Lung (tissue), 17 donors: ENCODE measurements at places on chromosomes 12 and 14. TPM values are rescaled to one million over a fixed set of nuclear protein-coding genes. Genes with fewer than 3 reads are reported as not detected.

ATF7 gene
- 43.3 TPM for total RNA-seq

DNA sequence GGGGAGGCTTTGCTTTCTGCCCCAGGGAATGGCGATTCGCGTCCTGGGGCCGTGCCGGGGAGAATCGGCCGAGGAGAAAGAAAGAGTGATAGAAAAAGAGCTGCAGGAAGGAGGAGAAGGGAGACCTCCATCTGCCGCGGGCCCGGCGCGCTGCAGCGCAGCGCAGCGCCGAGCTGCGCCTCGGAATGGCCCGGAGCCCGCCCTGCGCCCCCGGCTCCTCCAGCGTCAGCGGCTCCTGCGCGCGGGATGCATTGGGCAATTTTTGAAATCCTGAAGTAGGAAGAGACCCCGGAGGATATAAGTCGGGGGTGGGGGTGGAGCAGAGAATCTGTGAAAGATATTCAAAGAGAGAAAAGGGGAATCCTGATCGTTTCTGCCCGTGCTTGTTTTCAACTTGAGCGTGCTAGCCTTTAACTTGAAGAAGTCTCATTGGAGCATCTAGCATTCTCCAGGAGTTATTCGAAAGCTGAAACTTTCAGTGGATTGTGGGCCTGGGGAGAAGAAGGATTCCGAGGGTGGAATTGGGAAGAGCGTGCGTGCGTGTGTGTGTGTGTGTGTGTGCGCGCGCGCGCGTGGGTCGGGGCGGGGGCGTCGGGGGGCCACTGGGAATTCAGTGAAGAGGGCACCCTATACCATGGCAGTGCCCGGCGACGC, 441 bp downstream of the PDE3A start:
- H3K36me3 ChIP-seq = no peaks in the 10 kb centered on the region
- H3K27me3 ChIP-seq = peaks cover 27% of the 10 kb centered on the region
- H3K4me1 ChIP-seq = no peaks in the 10 kb centered on the region
- peak overlapping the region; percentile 72 for H3K4me3 ChIP-seq
- peak; percentile 81 for DNase-seq

DNA sequence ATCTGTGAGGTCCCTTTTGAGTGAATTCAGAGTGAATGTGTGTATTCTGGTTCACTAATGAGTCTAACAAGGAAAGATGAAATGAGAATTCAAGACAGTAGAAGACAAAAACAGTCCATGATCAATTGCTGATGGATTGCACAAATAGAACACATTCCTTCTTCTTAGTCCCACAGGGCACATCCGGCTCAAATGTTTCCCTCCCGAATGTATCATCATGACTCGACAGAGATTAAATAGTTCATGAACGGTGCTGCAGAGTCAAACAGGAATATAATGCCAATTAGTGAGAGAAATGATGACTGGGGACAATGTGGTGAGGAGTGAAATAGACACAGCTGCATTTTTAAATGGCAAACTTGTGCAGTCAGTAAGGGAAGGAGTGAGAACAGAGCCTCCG, 11.5 kb upstream of the SFSWAP start:
- H3K36me3 ChIP-seq = no peaks in the 10 kb centered on the region
- peaks cover 6% of the 10 kb centered on the region for H3K27me3 ChIP-seq
- no peak overlapping the region for H3K27ac ChIP-seq

DNA sequence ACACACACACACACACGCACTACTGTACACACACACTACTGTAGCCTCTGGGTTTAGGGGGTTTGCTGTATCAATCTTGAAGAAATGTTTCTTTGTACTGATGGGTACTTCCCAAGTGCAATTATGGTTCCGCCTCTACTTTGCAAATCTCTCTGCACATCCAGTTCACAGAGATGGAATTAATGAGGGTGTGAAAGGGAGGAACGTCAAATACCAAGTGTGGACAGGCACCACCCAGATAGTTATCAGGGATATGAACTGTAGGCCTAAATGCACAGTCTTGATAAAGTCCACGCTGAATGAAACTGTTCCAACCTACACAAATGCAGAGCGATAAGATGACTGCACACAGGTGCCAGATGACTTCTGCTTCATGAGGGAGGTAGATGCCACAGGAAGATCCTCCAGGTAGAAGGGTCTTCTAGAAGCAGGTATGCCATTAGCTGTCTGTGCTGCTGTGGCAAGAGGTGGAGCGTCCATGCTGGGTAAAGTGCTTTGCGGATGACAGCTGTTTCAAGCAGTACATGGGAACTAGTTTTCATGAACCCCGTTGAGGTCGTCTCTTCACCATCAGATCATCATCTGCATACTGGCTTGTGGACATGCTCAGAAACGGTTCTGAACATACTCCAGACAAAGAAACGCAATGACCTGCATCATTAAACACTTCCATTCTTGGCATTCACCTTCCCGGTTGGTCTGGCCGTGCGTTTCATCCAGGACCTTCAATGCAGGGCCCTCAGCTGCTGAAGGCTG, 314.3 kb upstream of the RTL1 start:
- H3K27ac ChIP-seq = no peak overlapping the region
- H3K27me3 ChIP-seq = no peaks in the 10 kb centered on the region
- H3K4me1 ChIP-seq = no peaks in the 10 kb centered on the region
- no peak overlapping the region for H3K4me3 ChIP-seq
- DNase-seq = no peak

DNA sequence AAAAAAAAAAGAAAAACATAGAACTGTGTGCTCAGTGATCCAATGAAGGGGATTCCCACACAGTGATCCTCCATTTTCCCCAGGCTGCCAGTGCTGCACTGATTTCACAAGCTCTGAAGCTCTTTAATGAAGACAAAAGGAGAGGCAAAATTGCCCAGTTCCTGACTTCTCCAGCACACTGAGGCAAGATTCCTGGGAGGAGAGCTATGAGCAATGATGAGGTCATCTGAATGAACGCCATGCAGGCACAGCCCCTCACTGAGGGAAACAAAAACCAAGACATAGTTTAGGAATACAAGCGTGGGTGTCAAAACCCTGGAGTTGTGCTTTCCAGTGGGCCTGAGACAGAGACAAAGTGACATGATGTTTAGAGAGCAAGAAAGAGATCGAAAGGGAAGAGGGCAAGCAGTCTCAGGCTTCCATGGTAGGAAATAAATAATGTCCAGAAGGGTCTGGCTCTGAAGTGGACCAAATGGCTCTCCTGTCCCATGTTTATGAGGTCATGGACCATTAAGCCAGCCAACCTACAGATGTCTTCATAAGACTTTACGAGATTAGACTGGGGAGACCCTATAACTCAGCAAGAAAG, 40.9 kb upstream of the SMUG1 start:
- no peaks in the 10 kb centered on the region for H3K27me3 ChIP-seq
- H3K27ac ChIP-seq = no peak overlapping the region
- peaks cover 6% of the 10 kb centered on the region for H3K36me3 ChIP-seq
- H3K4me3 ChIP-seq = no peak overlapping the region

DNA sequence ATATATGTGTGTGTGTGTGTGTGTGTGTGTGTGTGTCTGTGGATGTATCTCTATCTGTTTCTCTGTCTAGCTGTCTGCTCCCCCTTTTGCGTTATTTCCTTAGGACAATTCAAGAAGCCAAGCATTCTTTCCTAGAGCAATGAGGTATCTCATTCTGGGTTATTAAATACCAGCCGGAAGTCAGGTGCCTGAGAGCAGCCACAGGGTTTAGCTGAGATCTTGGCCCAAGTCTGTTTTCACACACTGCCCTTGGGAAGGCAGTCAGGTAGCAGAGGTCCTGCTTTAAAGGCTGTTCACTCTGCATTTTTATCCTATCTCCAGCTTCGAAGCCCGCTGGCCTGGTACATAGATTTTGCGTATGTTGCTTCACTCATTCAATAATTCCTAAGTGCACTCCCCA, 76.8 kb downstream of the TSPAN9 start:
- no peaks in the 10 kb centered on the region for H3K27me3 ChIP-seq
- H3K4me3 ChIP-seq = no peak overlapping the region
- H3K36me3 ChIP-seq = no peaks in the 10 kb centered on the region
- H3K27ac ChIP-seq = no peak overlapping the region

- H3K27me3 ChIP-seq = no peaks in the 10 kb centered on the region
- H3K4me3 ChIP-seq = no peak overlapping the region
- peak; percentile 60 for DNase-seq
- peak overlapping the region; percentile 85 for H3K27ac ChIP-seq
- H3K36me3 ChIP-seq = peaks cover 4% of the 10 kb centered on the region
- H3K4me1 ChIP-seq = peaks cover 33% of the 10 kb centered on the region
These were observed 163.3 kb downstream of the ETV6 start for GRCh38 chr12:11812586-11813437.

PLEKHG7 gene
- total RNA-seq = 6.1 TPM

DNA sequence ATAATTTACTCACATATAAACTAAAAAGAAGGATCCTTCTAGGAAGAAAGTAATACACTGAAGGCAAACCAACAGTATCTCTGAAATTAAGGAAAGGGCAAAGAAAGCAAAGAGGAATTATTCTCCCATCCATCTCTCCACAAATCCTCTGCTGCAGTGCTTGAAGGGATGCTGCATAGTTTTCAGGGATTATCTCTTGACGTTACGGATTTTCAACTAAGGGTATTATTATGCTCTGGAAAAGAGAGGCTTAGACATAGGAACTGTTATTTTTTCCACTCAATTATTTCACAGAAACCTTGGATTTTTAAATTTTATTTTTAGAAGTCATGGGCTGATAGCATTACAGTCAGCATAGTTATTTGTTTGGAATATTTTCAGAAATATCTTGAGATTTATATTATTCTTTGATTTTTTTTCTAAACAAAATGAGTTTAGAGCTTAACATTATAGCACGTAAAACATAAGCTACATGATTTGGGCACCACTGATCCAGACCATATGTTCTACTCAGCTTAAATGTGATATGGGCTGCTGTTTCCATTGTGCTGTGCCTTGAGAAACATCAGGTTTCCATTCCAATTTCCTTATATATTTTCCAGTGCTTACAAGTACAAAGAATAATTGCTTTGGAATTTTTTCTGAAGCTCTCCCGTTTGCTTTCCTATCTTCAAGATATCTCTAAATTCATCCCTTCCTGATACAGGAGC, 57.9 kb upstream of the DCN start:
- no peaks in the 10 kb centered on the region for H3K27me3 ChIP-seq
- no peaks in the 10 kb centered on the region for H3K4me1 ChIP-seq
- no peaks in the 10 kb centered on the region for H3K36me3 ChIP-seq

FSCB gene
- not detected for total RNA-seq

GARIN6 gene
- not detected for total RNA-seq
